NCI-H1105 treated with DMSO at 0.1 percent for 48 hours (cell line): ENCODE measurements at places on chromosomes 16 and 17.

GRCh38 chr17:12510535-12510934, 155.2 kb upstream of the MYOCD start:
- no peak for DNase-seq

DNA sequence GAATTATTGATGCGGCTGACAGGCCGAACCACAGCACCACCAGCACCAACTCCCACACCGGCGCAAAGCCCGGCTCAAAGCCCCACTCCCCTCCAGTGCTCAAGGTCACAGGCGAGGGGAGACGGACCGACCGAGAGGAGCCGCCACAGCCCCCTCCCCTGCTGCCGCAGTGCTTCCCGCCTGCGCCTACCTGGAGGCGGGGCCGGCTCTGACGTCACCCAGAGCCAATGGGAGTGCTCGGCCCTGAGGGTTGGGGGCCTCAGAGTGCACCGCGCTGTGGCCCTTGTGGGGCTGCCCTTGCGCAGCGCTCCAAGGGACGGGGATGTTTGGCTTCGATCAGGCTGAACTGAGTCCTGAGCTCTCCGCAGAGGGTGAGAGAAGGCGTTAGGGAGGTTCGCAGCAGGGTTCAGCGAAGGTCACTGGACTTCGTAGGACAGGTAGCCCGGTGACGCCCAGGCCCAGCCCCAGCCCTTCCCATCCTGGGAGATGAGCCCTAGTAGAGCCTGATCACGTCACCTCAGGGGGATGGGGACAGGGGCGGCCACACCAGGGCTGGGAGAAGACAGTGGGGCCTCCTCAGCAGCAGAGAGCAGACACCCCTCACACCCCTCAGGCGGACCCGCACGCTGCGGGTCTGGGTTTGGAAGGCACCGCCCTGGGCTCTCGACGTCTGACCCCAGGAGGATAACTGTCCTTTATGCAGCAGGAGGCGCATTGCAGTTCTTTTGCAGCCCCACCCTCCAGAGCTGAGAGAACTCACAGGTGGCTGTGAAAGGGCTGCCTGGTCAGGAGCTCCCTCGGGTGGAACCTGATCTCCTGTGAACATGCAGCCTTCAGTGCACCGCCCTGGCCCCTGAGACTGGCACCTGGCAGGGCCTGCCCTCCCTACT, 1.5 kb downstream of the NDRG4 start:
- DNase-seq, result peak; percentile 44

- DNase-seq, result no peak
Measured at GRCh38 chr16:70430667-70431536, 8.0 kb downstream of the ST3GAL2 start.

DNA sequence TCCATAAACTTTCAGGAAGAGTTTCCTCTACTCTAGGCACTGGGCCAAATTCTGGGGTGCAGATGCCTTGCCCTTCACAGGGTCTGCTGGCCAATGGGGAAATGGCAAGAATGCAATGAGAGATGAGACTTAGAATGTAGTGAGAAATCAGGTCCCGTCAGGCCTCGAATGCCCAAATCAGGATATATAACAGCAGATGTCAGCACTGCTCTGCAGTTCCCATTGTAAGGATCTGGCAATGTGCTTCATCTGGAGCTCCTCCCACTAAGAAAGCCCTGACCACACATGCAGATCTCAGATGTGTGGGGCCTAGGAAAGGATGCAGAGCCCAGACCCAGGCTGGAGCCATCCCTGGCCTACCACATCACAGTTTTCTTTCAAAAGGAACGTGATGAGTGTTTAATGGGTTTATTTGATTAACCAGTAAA, 13.9 kb upstream of the LPCAT2 start:
- peak; percentile 6 for DNase-seq

DNA sequence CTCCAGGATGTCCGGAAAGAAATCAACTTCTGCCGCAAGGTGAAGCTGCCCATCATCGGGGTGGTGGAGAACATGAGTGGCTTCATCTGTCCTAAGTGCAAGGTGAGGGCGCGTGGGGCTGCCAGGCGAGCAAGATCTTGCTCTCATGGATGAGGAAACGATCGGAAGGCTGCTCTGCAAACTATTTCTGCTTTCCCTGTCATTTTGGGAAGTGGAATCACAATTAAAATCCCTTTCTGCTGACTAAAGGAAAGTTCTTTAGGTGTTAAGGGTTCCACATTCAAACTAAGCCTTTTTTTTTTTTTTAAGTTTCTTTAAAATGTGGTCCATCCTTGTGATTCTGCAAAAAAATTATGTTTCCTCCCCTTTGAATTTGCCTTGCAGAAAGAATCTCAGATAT, 17.7 kb downstream of the NUBP1 start:
- DNase-seq, result no peak

DNA sequence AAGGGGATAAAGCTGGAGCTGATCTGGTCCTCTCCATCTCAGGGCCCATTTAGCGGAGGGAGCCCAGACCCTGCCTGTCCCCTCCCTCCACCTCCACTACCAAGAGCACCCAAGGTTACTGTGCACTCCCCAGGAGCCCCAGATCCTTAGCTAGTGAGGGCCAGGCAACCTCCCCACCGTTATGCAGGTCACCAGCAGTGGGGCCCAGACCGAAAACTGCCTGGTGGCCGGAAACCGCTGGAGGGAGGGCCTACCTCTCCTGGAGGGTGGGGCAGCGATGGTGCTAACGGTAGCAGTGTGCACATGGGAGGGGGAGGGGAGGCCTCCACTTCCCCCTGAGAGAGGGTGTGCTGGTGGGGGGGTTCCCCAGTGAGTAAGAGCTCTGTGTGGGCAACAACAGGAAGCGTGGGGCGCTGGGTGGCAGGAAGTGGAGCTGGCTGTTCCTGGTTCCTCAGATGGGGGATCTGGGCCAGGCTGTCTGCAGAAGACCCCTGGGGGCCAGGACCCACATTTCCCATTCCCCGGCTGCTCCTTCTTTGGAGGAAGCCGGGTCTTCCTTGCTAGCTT, 4.4 kb downstream of the FMNL1 start:
- DNase-seq, result no peak

GRCh38 chr16:74844041-74844980, 69.7 kb upstream of the FA2H start:
- no peak for DNase-seq

DNA sequence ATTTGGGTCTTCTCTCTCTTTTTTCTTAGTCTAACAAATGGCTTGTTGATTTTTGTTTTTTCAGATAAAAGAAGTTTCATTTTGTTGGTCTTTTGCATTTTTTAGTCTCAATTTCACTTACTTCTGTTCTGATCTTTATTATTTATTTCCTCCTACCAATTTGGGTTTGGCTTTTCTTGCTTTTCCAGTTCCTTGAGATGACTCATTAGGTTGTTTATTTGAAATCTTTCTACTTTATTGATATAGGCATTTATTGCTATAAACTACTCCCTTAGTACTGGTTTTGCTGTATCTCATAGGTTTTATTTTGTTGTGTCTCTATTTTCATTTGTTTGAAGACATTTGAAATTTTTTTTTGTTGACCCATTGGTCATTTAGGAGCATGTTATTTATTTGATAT, 152.2 kb upstream of the MPHOSPH6 start:
- no peak for DNase-seq

DNA sequence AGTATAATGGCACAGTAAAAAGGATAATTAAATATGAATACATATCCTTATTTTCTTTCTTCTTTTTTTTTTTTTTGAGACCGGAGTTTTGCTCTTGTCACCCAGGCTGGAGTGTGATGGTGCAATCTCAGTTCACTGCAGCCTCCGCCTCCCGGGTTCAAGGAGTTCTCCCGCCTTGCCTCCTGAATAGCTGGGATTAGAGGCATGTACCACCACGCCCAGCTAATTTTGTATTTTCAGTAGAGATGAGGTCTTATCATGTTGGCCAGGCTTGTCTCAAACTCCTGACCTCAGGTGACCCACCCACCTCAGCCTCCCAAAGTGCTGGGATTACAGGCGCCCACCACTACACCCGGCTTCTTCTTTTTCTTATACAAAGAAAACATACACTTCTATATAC, 12.0 kb downstream of the GABARAPL2 start:
- no peak for DNase-seq

- no peak for DNase-seq
Measured at GRCh38 chr17:9414471-9414870, 161.1 kb downstream of the STX8 start.

GRCh38 chr16:69839240-69839688, 77.1 kb downstream of the WWP2 start:
- no peak for DNase-seq

DNA sequence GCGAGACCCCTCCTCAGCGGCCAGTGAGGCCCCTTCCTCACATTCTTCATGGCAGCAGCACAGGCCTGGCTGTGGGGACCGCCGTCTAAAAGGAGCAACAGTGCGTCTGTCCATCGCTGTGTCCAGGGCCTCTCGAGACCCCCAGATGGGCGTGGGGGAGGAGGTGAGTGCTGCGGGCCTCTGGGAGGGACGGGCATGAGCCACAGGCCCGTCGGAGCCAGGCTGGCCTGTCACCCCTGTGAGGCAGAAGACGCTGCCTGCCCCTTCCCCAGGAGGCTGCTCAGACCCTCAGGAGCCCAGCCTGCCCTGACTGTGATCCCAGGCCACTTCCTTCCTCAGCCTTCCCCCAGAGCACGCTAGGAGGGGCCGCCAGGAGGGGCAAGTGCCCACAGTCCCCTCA, 2.1 kb upstream of the PYCR1 start:
- no peak for DNase-seq

- DNase-seq, result no peak
Measured at GRCh38 chr17:75846692-75847613, 2.7 kb upstream of the UNC13D start.

DNA sequence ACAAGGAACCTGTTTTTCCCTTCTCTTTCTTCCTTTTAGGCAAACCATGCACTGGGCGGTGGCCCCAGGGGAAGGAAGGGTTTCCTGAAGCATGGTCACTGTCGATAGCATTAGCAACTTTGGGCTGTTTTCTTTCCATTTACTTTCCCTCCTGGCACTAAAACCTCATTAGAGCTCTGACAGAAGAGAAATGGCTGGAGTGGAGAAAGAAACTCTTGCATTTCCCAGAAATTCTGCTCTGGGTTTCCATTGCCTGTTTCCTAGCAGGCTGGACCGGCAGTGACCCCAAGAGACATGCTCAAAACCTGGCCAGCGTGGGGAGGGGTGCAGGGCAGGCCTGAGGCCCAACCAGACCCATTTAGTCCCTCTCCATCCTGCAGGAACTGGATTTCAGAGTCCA, 230.7 kb upstream of the CCL2 start:
- no peak for DNase-seq

DNA sequence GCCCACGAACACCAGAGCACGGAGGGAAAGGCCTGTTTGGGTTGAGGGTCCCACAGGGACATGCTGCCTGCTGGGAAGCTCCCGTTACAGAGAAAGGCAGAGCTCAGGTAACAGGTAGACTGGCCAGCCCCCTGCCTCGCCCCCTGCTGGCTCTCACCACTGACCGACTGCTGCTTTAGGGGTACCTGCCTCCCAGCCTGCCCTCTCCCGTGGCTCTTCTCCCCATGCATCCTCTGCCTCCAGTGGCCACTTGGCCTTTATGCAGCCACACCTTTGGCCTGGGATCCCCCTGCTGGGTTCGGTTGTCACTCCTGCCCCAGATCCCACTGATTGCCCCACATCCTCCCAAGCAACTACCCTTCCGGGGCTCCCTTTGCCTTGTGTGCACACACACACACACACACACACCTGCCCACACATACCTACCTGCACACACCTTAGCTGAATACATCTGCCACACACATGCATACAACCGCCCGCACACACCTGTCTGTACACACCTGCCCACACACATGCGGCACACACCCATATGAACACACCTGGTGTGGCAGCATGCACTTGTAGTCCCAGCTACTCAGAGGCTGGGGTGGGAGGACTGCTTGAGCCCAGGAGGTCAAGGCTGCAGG, 7.1 kb downstream of the MCRIP1 start:
- no peak for DNase-seq
